WERI-Rb-1 (cell line): ENCODE measurements at places on chromosomes 6 and 20.

GRCh38 chr20:32127347-32127746 is 17.8 kb downstream of the TM9SF4 start:
- no peak for DNase-seq

GRCh38 chr6:68711386-68712000 is 76.4 kb downstream of the ADGRB3 start:
- DNase-seq: no peak

- no peak for DNase-seq
These were observed 35.4 kb downstream of the MAN1A1 start for GRCh38 chr6:119313937-119314884.

- DNase-seq: no peak
These were observed 2.4 kb downstream of the C6orf132 start for GRCh38 chr6:42140032-42140431.

DNA sequence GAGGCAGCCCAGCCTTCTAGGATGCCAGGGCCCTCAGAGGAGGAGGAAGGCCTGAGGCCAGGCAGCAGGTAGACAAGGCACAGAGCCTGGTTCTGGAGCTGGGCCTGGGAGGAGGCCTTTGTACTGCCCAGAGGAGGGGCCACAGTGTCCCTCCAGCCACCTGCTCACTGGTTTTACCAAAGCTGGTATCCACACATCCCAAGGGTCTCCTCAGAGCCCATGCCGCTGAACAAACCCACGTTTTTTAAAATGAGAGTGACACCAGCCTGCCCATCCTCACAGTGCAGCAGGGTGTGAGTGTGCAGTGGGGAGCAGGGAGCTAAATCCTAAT is 162.7 kb downstream of the LY86 start:
- peak; percentile 41 for DNase-seq

DNA sequence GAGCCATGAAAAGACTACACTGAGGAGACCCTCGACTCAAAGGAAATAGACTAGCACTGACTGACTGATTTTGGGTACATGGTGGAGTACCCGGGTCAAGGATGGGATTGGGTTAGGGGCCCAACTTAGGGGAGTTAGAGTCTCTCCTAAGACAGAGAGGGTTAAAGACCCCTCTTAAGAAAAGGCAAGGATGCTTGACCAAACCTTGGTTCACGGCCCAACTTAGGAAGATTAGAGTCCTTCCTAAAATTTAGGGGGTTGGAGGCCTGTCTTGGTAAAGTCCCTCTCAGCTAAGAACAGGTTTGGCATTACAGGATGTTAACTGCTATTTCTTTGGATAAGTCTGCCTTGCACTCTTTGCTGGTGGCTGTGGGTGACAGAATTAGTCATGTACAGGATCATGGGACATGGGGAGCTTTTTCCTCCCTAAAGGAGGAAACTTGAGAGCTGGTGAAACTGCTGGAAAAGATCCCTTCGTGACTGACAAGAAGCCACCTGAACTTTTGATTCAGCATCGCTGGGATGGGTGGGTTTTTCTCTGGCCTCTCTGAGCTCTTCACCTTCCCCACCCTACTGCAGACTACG is 12.3 kb upstream of the SLC22A16 start:
- DNase-seq: no peak

DNA sequence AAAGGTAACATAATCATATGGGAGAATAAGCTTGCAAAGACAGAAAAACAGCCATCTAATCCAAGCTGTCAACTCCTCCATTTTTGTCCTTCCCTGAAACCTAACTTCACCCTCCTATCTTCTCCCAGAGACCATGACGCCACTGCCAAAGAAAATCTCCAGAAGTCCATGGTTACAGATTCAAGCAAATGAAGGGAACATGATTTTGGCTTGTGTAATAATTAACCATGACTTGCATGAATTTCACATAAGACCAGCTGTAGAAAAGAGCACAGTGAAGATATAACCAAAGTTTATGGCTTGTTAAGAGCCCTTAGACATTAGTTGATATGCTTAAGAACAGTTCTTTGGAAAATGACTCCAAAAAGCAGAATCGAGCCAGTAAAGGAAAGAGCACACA is 342.1 kb upstream of the NRSN1 start:
- no peak for DNase-seq

DNA sequence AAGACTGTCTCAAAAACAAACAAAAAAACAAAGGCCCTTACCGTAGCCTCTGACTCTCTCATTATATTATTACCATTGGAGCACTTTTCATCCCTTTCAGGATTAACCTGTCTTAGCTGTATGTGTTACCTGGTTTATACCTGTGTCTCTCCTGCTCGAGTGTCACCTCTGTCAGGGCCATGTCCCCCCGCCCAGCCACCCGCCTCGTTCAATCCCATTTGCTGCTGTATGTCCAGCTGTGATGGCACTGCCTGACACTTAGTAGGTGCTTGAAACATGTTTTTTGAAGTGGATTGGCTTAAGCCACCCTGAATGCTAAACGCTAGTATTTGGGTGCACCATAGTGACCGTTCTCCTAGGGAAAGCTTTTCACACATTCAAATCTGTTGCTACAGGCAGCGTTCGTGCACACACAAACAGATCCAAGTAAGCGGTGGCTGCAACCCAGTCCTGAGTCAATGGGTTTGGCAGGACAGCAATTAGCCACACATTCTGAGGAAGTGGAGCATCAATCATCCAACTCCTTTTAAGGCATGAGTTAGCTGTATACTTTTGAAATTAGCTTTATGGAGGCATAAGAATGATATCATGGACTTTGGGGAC is 98.9 kb upstream of the ZNF217 start:
- DNase-seq: no peak

DNA sequence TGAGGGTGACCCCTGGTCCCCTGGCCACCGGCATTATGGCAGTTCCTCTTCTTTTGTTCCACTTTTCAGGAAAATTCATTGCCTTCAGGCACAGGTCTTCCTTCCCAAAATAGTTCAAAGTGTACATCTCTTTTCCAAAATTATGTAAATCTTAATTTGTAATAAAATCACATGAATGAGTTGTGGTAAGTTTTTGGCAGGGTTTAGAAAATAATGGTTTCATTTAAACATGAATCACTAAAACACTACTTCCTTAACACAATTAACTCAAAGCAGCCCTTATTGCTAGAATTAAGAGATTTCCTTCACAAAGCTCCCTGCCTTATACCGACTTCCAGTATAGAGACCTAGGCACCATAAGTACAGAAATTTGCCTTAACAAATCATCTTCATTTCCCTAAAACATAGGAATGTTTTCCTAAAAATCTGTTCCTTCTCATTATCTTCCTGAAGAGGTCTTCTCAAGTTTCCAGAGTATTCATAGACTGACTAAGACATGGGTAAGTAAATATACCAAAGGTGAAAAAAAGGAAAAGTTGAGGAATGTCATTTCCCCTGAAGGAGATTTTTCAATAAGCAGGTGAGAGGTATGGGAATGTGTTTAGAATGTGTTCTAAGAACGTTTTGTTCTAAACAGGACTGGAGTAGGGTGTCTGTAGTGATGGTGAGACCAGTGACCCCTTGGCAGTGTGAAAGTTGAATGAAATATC is 148.2 kb upstream of the CITED2 start:
- DNase-seq: no peak

DNA sequence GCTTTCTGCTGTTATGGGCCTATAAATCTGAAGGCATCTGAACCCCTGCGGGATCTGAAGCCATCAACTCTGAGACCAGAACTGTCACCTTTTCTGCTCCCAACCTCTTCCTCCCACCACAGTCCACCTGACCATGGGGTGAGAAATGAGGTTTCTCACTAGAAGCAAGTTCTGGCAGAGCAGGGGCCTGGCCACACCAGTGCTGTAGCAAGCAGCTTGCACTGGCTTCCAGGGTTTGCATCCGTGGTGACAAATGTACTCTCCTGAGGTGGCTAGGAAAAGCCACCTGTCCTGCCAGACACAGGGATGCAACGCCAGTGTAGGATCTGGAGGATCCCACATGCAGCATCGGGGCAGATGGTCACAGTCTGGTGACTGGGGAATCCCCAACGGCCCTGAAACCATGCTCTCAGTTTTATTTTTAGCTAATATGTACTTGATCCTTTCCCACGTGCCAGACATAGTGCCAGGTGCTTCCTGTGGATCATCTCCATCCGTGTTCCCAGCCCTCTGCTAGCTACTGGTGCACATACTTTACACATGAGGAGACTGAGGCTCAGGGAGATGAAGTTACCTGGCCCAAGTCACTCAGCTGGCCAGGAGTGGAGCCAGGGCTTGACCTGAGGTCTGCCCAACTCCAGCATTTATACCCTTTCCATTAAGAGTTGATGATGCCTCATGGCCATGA is 122.1 kb upstream of the SPACA1 start:
- DNase-seq: peak; percentile 55

DNA sequence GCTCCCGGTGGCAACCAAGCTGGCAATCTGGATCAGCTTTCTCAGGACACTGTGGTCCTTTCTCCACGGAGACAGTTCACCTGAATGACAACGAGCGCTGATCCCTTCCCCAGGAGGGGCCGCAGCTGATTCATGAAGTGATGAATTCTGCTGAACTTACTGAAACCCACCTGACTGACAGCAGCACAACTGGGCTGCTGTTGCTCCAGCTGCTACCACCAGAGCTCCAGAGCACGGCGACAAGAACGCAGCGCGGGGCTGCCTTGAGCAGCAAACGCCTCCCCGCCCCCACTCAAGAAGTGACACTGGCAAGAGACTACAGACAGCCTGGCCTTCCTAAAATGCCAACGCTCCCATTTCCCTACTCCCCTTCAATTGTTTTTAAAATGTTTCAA is 10.0 kb downstream of the PXDC1 start:
- DNase-seq: no peak

DNA sequence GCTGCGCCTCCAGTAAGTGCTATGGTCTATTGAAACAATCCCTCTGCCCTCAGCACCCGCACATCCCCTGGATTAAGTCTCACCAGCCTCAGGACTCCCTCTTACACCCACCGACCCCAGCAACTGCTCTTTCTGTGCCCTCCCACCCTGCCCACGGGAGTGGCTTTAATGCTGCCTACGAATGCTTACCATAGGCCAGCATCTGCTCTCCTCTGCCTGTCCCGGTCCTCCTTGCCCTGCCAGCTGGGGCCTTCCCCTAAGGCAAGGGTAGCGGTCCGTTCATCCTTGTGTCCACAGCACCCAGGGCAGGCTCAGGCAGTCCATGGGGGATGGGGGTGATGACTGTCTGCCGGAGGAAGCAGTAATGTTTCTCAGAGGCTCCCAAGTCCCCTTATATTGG is 4.1 kb downstream of the EBF4 start:
- DNase-seq: no peak

GRCh38 chr6:11852061-11852651 is 73.6 kb upstream of the ADTRP start:
- no peak for DNase-seq

DNA sequence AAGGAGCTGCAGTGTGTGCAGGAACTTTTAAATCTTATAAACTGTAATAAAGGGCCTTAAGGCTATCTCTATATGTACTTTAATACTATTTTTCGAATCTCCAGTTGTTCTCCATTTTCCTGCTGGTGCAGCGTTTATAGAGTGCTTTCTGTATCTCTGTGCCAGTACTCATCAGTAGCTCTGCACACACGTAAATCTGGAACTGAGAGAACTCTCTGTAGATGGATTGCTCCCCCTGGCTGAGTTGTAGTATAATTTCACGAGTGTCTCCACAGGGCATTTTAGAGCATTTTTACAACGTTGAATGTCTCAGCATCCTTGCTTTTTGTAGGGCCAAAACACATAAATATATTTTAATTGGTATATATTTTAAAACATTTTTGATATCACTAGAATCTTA is 256.5 kb downstream of the TRDN start:
- peak; percentile 35 for DNase-seq

DNA sequence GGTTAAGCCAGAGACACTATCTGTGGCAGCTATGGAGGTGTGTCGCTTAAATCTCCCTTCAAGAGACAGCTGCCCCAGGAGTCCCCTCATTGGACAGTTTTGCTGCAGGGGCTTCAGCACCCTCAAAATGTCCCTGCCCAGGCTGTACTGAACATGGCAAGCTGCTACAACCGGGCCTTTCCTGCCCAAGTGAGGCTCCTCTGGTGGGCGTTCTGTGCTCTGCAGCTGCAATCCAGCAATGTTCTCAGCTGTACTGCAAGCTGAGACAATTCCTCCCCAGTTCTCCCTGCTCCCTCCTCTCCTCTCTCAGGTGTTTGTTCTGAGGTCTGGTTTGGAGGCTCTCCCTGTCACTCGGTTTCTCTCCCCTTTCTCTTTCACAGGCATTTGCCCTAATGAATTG is 190.8 kb upstream of the LAMP5 start:
- DNase-seq: peak; percentile 14

DNA sequence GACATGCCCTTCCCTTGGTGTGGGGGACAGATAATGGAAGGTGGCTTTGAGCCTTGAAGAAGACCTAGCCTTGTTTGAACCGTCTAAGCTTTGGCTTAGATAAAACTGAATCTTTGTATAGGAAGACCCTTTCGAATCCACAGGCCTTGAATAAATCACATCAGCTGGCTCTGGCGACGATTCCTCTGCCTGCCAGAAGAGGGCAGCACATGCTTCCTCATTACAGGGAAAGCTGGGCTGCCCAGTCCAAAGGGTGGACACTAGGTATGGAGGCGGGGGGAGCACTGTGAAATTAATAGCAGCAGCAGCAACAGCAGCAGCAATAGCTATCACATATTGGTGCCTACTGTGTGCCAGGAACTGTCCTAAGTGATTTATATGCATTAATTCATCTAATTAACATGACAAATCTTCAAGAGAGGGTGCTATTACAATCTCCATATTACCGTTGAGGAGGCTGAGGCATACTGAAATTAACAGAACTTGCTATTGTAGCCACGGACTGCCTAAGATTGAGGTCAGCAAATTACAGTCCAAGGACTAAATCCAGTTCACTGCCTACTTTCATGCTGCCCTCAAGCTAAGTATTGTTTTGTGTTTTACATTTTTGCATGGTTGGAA is 85.1 kb downstream of the CLIC5 start:
- peak; percentile 89 for DNase-seq

DNA sequence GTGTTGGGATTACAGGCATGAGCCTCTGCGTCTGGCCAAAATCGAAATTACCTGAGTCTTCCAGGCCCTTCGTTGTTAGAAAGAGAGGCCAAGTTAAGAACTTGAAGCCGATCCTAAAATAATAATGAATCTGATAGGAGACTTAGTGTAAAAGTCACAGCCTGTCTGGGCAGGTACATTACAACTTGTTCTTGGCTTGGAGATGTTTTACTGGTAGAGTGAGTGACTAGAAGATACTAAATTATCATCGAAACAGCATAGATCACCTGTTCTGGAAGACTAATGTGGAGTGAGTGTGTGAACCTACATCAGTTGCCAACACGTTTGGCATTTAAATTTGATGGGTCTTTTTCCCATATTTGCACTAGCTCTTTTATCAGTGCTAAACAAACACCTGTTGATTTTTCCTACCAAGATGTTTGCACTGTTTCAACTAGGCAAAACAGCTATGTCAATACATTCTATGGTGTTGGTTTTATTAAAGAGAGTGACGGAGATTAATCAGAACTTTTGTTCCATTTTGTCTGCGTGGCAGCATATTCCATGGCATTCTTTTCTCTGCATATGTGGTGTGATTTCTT is 4.6 kb upstream of the TMEM217 start:
- no peak for DNase-seq

DNA sequence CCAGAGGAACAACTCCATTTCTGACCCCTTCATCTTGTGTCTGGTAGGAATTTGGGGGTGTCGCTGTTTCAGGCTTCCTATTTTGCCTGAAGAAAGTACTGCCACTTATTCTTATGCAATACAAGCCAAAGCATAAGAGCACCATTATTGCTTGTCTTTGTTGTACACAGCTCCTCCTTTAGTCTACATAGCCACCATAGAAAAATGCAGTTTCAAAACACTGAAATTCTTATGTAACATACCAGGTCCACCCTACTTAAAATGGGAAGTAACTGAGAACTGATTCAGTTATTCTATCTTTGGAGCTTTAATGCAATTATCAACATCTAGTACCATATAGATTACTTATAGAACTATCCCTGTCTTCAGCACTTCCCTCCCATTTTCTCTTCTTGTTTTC is 255.5 kb downstream of the ARHGAP18 start:
- no peak for DNase-seq
